ENCODE measurements at places on chromosomes 7 and 10.

DNA sequence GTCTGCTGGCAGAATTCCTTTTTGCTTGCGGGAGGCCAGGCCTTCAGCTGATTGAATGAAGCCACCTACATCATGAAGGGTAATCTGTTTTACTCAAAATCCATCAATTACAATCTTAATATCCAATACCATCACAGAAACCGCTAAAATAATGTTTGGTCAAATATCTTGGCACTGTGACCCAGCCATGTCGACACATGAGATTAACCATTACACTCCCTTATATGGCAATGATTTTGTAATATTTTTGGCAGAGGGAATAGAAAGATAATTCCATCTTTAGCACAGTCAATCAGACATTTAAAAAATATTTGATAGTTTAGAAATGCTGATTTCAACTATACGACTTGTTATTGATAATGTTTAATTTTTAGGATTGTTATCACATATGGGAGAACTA lies 36.5 kb upstream of the SLC39A12 start:
- no peak for DNase-seq

DNA sequence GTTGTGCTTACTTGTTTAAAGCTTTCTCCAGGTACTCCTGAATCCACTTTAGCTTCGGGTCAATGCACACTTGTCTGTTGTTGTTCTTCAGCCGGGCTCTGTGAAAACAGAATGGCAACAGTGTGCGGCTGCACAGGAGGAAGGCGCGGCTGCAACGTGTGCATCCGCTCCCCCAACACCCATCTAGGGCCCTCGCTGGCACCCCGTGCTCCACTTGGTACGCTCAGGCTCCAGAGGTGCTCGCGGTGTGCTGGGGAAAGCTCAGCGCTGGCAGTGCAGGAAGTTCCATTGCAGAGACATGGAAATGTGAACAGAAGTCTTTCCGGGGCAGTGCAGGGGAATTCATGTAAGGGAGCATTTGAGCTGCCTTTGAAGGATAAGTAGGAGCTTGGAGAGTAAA lies 6.3 kb downstream of the CXCL12 start:
- no peak for DNase-seq

- DNase-seq, result peak; percentile 80
These were observed 1355.5 kb upstream of the LRRTM3 start for GRCh38 chr10:65570143-65571010.

DNA sequence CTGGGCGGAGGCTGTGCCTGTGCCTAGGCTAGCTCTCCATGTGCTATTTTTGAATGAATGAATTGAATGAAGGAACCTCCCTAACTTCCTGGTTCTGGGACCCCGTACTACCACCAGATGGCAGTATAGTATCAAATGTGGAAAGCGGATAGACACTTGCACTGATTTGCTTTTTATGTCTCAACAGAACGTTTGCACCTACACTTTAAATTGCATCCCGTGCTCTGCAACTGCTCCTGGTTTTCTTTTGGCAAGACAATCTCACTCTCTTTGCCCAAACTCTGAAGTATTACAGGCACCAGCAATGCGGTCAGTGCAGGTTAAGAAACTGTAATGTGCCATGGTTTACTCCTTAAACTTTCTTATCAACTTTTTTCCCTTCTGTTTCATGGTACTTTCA lies 6.5 kb downstream of the FZD8 start:
- DNase-seq, result peak; percentile 27

DNA sequence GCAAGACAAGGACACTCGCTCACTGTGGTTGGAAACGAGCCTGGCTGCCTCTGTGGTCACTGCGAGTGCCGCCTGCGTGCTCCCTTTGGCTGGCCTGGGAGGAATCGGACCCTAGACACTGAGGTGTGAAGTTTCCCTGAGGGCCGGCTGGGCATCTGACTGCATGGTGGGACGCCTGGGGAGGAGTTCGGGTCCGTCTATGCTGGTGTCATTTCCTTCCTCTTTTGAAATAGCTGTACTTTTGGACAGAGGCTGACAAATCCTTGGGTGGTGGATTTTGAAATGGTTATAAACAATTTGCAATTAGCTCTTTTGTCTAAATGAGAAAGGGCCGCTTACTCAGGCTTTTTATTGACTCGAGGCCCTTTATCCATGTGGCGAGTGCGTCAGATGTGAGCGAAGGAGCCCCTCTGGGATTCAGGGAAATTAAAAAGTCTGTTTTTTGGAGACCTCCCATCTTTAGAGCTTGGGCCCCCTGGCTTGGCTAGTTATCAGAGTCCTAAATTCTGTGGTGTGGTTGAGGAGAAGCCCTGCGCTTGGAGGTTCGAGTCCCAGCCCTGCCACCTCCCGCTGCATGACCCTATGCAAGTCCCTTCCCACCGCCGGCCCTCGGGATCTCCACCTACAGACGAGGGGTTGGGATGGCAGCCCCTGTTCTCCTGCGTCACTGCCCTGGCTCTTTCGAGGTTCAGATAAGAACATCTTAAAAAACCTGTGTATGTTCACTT lies 147.1 kb downstream of the RGS10 start:
- DNase-seq, result no peak

GRCh38 chr7:157690833-157691585 lies 354.2 kb downstream of the DNAJB6 start:
- no peak for DNase-seq

DNA sequence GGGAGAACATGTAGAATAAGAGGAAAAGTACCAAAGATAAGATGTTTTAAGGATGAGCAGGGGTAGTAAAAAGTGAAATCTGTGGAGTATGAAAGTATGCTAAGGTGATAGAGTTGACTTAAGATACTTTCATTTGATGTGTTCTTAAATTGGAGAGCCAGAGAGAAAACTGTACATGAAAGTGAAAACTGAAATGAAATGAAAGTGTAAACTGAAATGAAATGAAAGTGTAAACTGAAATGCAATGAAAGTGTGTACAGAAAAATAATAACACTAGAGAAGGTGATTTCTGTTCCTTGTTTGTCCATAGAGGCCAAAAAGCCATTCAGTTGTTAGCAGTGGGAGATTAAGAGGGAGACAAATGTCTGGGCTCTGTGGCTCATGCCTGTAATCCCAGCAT lies 17.5 kb downstream of the AHR start:
- no peak for DNase-seq

GRCh38 chr10:119416855-119417254 lies 125.7 kb downstream of the RGS10 start:
- DNase-seq, result no peak

DNA sequence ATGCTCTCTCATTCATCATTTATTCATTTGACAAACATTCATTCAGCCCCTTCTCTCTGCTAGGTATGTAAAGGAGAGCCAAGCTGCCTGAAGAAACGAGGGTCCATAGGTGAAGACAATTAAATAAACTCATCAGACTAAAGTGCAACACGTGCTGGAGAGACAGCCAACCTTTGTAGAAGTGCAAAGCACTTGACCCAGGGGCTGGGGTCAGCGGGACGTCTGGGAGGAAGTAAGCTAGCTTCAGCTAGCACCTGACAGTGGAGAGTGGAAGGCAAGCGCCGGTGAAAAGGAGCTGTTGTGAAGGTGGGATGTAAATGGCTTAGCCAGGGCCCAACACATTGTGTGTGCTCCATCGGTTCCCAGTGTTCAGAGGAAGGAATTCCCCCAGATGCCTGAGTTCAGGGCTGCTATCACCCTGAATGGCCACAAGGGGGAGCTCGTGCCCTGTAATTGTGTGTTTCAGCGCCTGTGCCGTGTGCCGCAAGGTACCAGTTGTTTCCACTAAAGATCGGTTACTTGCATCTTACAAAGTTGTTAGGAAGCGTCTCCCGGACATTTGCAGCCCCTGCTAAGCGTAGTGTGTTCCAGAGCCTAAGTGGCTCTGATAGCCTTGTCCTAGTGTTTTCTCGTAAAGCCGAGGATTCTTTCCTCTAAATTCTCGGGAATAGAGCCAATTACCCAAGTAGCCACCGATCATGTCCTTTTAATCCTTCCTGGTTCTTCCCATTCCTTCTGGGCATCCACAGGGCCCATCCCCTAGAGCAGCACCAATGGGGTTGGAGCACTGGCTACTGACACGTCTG lies 30.6 kb downstream of the TLX1 start:
- DNase-seq, result peak; percentile 65

DNA sequence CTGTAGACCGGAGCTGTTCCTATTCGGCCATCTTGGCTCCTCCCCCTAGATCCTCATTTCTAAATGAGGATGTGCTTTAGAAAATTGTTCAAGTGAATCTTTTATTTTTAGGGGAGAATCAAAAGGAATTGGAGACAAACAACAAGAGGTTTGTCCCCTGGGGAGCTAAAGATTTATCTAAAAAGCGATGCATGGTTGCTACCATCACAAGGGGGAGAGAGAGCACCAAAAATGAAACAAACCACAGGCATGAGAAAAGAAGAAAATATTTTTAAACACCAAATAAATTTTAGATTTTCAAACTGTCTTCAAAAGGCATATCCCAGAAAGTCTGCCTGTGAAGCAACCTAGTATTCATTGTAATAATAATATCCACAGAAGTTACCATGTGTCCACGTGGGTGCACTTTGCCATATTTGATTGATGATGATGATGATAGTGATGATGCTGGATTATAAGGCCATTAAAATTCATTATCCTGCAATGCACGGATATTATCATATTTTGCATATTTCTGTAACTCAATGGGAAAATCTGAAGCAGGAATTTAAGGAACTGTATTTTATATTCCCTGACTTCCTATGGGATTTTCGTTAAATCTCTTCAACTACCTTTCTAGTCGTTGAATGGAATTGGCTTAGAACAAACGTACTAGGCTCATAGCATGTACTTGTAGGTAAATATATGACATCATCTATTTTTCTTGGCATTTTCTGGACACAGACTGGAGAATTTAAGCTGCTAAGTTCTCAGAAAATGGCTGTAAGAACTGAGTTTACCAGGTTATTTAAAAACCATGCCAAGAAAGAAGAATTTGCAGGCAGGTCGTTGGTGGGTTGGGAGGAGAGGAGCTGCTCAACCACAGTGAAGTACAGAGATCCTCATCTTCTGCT lies 171.6 kb downstream of the WDR37 start:
- DNase-seq, result no peak

- peak; percentile 37 for DNase-seq
These were observed 95.8 kb downstream of the CHST15 start for GRCh38 chr10:123997486-123998196.
